ENCODE measurements at places on chromosomes 5 and 9.
A peak's percentile ranks its signal among the peaks of the same experiment; 100 is the strongest.

DNA sequence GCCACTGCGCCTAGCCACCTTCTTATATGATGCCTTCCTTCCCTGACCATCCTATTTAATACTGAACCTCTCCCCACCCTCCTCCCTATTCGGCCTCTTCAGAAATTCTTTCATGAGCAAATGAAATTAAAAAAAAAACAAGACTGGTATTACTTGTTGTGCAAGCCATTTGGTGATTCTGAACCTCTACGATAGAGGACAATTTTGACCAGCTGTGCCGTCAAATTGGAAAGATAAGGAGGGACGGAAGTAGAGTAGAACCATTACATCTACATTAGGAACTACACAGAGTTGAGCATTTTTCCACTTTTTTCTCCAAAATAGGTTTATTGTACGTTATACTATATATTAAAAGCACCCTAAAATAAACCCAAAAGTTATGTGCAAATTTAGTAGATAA, 2.9 kb downstream of the DHX29 start:
- DNase-seq: no peak

DNA sequence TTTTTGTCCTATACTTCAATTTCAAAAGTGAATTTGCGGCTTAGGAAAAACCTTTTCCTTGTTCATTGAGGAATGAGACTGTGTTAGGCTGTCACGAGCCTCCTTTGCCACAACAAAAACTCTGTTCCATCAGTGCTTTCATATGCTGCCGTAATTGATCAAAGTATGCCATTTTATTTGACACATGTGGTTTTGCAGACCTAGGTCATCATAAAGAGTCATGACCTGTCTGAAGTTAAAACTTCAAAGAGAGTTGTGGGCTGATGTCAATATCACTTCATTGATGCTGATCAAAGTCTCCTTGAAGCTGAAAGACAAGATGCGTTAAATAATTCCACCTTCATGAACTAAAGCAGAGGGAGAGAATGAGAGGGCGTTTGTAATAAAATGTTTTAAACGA, 55.5 kb downstream of the SYK start:
- peak; percentile 0 for DNase-seq

GRCh38 chr9:81578606-81579005, 110.7 kb downstream of the TLE1 start:
- no peak for DNase-seq

DNA sequence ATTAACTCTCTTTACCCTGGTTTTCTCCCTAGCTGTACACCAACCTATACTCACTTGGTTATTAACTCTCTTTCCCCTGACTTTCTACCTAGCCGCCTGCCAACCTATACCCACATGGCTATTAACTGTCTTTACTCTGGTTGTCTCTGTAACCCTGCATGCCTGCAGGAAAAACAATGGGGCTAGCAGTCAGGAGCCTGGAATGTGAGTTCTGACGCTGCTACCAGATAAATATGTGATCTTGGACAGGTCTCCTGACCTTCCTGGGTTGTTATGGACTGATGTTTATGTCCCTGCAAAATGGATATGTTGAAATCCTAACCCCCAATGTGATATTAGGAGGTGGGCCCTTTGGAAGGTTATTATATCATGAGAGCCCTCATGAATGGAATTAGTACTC, 119.2 kb downstream of the SMARCA2 start:
- no peak for DNase-seq

DNA sequence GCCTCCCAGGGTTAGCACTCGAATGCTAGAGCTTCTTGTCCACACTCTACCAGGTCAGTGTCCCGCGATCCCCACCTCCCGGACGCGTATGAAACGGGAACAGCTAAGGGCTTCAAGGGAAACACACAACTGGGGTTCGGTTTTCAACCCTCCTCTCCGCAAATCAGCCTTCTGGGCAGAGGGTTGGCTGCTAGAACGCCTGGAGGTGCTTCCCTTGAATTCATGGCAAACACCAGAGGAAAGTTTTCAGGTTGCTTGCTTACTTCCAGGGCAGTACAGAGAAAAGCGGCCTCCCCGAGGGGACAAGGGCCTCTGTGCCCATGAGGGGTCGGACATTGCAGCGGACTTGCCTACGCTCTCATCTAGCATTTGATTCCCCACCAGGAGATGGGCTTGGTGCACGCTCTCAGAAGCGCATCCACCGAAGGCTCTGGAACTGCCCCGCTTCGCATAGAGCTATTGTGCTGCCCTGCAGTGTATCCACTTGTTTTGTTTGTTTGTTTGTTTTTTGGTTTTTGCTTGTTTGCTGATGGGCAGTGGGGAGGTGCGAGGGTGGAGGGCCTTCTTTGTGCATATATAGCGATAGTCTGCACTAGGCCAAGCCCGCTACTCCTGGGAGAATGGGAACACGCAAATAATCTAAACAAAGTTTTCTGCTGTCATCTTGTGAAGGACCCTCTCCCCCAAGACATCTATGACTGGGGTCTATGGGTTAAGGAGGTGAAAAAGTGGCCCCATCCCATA, 1.3 kb upstream of the DMRT3 start:
- DNase-seq: peak; percentile 55
